ENCODE measurements at places on chromosomes 11 and 22.
A peak's percentile ranks its signal among the peaks of the same experiment; 100 is the strongest.

DNA sequence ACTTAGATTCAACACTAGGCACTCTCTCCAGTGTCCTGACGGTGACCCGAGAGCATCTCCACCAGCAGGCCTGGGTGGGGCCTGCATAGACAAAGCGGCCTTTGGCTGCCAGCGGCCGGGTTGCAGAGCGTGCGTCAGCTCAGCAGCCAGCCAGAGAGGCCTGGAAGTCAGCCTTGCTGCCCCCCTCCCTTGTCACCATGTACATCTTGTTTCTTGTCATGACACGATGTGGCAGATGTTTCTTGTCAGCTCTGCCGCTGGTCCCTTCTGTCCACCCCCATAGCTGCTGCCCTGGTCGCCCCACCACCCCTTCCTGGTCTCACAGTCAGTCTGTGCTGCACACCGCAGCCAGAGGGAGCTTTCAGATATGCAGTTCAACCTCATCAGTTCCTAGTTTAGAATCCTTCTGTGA lies 33.1 kb upstream of the CBX7 start:
- DNase-seq, result peak; percentile 93

DNA sequence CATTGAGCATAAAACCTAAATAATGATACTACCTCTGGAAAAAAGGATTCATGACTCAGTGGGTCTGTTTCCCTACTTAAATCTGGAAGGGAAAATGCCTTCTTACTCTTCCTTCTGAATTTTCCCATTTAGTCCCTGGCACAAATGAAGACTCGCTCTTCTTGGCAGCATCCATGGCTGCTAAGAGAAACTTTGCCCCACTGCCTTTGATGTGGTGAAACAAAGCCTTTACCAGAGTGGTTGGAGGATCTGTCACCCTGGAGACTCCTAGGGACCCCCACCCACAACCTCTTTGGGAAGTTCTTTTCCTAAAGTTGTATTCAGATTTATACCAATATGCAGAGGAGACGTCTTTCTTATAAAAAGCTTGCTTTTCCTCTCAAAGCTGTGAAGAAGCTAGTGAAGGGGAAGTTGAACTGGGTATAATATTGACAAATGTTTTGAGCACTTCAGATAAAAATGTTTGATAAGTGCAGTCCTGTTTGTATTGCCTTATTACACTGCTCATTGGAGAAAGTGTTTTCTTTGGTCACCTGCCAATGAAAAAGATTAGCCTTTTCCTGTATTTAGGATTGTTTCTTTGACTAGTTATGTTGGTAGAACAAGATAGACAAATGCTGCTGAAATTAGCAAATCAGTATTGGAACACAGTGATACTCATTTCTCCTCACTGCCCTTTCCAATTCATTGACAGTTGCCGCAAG lies 77.3 kb downstream of the ARFGAP2 start:
- DNase-seq, result no peak

DNA sequence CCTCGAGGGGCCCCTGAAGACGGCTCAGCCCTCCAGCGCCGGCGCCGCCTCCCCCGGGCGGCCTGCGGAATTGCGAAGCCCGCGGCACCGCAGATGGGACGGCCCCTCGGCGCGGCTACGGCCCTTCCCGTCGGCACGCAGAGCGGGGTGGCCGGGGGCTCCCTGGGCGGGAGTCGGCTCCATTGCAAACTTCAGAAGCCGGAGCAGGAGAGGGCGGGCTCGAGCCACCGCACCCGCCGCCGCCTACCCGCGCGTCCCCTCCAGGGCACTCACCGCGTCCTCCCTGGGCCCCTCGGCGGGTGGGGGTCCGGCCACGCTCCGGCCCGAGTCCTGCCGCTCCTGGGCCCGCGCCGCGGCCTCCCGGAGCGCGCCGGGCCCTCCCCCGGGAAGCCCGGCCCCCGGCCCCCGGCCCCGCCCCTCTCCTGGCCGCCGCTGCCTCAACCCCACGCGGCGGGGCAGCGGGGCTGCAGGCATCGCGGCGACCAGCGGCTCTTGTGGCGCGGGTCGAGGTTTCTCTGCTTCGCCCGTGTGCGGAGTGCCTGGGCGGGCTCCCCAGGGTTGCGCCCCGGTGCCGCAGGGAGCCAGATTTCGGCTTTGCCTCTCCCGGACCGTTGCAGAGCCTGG lies at the start of gene PACSIN3:
PACSIN3 (minus strand) TSS at position 359 of the 624 bp plus-strand sequence. CDS start 3,707 bp downstream, outside the sequence.
- DNase-seq, result peak; percentile 77

DNA sequence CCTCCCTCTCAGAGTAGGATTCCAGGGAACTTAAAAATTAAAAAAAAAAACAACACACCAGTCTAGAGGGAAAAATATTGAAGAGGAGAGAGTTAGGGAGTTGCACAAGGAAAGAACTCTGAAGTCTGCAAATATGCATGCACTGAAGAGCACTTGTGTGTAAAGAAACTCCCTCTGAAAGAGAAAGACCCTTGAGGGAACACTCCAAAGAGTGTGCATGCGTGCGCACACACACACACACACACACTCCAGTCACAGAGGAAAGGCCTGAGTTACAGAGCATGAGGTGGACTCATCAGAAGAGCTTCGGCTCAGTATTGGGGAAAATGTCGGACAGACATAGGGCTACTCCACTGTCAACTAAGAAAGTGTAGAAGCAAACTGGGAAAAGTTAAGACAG lies 30.1 kb downstream of the GGTLC2 start:
- no peak for DNase-seq

- no peak for DNase-seq
These were observed 2.2 kb downstream of the ZNF143 start for GRCh38 chr11:9462806-9463537.

DNA sequence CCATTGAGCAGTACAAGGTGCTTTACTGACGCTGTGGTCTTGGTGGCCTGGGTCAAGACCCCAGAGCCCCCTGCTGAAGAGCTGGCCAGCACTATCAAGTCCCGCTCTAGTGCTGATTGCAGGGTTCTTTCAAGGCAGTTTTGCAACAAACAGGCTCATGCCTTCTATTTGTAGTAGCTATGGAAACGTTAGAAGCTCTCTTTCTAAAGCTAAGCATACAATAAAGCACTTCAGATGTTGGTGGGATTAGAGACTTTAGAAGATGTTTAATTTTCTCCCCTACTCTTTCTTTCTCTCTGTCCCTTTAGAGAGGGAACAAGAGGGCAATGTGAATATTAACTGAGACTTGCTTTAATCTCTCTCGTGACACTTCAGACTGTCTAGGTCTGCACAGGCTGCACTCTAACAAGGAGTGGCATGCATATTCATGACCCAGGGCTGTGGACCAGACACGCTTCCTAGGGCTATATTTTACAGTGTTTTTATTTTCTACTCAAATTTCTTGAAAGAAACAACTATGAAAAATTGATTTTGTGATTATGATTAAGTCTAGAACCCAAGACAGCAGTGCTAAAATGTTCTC lies 138.6 kb downstream of the WNT7B start:
- no peak for DNase-seq

DNA sequence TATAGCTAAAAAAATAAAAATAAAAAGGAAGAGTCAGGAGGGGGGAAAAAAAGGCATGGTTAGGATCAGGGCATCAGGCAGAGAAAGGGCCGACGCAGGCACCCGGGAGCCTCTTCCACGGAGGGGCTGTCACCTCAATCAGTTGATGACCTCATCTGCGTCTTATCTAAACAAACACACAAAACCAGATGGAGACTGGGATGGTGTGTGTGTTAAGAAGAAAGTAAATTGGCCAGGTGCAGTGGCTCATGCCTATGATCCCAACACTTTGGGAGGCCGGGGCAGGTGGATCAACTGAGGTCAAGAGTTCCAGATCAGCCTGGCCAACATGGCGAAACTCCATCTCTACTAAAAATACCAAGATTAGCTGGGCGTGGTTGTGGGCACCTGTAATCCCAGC lies 63.6 kb downstream of the DHCR7 start:
- no peak for DNase-seq

DNA sequence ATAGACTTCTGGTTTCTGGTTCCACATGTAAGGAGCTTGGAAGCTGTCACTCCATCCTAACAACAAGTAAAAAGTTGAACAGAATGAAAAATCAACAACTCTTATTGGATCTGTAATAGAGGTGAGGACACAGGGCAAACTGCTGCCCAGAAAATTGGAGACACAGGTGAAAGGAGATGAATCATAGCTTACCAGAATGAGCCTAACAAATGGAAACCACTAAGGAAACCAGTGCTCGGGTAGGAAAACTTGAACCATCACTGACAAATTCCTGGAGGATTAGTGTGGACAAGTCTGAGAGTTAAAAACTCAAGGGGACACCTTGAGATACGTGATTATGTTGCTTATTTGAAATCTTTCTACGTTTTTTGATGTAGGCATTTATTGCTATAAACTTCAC lies 52.1 kb downstream of the GDPD4 start:
- no peak for DNase-seq

GRCh38 chr11:128206461-128206860 lies 380.9 kb downstream of the ETS1 start:
- DNase-seq, result no peak

GRCh38 chr22:29951791-29952413 lies 68.9 kb downstream of the MTMR3 start:
- no peak for DNase-seq

- DNase-seq, result no peak
These were observed 4.1 kb downstream of the C11orf52 start for GRCh38 chr11:111922803-111923202.

- peak; percentile 79 for DNase-seq
These were observed 34.1 kb downstream of the MB start for GRCh38 chr22:35582861-35583670.

GRCh38 chr11:126083829-126084607 lies 21.4 kb upstream of the CDON start:
- DNase-seq, result no peak

DNA sequence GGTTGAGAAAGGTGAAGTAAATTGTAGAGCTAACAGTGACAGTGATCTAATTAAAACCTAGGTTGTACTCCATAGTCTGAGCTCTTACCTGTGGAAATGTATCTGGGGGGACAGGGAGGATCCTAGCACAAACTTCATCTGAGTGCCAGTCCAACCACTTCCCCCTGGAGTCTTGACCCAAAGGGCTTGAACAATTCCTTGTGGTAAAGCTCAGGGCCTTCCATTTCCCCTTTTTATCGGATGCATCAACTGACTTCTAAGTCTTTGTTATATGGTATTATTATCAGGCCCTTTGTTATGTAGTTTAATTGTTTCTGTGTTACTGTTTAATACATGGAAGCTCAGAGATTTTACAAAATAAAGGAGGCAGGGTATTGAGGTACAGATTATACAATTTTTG lies 140.2 kb upstream of the SESN3 start:
- no peak for DNase-seq

- DNase-seq, result no peak
These were observed 8.2 kb downstream of the SOX6 start for GRCh38 chr11:16347928-16348685.

DNA sequence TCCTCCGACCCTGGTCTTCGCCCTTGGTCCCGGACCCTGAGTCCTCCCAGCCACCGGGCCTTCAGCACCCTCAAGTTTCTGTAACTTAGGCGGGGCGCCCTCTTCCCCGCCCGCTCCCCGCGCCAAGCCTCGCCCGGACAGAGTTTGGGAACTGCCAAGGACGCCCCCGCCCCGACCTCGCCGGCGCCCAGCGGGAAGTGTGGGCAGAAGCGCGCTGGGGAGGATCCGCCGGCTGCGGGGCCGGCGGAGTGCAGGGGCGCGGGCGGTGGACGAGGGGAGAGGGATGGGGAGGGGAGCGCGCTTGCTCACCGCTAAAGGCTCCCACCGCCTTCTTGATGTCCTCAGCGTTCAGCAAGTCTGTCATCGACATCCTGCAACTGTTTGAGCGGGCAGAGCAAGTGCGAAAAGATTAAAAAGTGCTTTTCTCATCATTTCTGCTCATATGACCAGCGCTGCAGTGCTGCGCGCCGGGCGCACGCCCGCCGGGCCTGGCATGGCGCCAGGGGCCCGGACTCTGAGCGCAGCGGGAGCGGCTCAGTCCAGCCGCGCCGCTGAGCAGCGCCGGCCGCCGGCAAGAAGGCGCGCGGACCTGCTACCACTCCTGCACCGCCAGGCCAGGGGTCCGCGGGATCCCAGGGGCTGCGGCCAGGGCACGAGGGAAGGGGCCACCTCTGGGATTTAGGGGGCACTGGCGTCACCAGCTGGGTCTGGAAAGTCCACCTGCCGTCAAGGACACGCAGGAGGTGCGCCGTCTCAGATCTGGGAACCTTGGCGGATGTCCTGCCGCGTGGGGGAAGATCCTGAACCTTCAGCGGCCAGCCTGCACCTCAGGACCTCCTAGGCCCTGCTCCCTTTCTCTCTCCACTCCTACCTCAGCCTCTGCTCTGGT lies at the start of gene PVALB:
PVALB (minus strand) TSS at position 400 of the 889 bp plus-strand sequence; CDS start at position 370, 30 bp downstream.
- peak; percentile 68 for DNase-seq

- no peak for DNase-seq
These were observed 184.8 kb downstream of the DSCAML1 start for GRCh38 chr11:117612177-117612576.

DNA sequence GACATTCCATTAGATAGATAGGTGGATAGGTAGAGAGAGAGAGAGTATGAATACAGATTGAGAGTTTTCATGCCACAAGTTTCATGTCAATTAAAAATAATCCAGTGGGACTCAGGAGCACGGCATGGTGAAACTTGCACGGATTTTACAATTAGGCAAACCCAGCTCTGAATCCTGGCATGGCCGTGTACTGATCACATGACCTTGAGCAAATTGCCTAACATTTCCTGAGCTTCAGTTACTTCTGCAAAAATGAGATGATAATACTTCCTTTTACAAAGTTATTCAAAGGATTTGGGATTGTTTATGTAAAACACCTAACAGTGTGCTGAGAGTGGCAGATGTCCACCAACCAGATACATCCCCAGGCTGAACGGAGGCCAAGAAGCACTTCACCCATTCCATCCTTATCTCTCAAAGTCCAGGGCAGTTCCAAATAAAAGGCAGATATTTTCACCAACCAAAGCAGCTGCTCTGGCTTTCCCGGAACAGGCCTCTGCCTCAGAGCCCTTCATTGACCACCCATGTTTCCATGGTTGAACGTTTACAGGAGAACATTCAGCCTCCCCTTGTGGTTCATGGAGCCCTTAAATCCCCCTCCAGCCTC lies 17.9 kb downstream of the APLNR start:
- no peak for DNase-seq

- DNase-seq, result no peak
These were observed 2.2 kb downstream of the GANAB start for GRCh38 chr11:62644220-62644619.

GRCh38 chr22:22210375-22210774 lies 34.2 kb upstream of the VPREB1 start:
- DNase-seq, result no peak

- DNase-seq, result no peak
These were observed at the start of gene CASP4 for GRCh38 chr11:104968355-104968855. Gene CASP4, minus strand, starts transcription at chr11:104968574. Its CDS starts 49 bp downstream, at chr11:104968525.

DNA sequence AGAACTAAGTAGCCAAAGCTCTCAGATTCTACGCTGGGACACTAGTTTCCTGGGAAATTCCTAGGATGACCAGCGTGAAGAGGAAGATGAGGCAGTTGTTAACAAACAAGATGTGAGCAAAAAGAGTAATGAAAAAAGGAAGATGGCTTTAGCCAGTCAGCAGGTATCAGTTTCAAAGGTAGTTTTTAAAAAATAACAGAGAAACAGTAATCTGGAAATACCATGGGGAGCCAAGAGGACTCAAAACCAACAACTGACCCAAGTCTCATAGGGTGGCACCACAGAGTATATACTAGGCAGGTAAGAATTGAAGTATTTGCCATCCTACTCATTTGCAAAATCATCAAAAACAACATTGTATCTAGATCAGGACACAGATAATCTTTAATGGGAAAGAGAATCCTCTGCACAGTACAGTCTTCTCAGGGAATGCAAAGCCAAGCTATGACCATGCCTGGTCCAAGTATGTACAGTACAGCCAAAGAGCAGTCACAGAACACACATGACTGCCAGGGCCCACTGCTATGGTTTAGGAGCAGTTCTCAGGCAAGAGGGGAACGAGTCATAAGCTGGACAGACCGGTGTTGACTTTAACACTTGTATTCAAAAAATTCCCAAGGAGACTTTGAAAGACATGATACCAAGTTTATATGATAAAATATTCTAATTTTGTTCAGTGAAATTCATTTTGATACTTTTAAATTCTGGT lies 20.6 kb downstream of the MSANTD4 start:
- no peak for DNase-seq

Measured in right cardiac atrium (tissue), 5 donors.